ENCODE measurements at places on chromosomes 13 and 19.
A peak's percentile ranks its signal among the peaks of the same experiment; 100 is the strongest.

DNA sequence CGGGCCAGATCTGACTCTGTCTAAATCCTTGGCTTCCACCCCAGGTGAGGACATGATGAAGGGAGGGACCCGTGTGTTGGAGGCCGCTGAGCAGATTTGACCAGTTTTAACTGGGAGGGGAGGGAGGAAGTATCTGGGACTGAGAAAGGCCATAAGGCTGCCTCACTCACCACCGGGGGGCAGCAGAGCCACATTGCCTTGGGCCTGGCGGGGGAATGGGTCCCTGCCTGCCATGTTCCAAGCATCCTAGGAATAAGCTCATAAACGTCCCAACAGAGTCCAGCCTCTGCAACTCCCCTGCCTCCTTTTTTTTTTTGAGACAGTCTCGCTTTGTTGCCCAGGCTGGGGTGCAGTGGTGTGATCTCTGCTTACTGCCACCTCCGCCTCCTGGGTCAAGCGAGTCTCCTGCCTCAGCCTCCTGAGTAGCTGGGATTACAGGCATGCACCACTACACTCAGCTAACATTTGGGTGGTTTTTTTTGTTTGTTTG is 15.5 kb downstream of the MAST3 start:
- peak; percentile 97 for DNase-seq

- no peak for DNase-seq
These were observed 46.9 kb downstream of the KLF2 start for GRCh38 chr19:16371540-16371986.

DNA sequence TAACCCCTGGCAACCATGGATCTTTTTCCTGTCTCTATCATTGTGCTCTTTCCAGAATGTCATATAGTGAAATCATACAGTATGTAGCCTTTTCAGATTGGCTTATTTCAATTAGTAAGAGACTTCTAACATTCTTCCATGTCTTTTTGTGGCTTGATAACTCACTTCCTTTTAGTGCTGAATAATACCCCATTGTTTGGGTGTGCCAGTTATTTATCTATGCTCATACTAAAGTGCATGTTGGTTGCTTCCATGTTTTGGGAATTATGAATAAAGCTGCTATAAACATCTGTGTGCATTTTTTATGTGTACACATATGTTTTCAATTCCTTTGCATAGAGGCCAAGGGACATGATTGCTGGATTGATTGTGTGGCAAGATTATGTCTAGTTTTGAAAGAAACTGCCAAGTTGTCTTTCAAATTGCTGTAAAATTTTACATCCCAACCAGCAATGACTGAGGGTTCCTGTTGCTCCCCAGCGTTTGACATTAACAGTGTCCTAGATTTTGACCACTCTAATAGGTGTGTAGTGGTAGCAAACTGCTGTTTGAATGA is 358.9 kb downstream of the ITGBL1 start:
- DNase-seq = no peak

DNA sequence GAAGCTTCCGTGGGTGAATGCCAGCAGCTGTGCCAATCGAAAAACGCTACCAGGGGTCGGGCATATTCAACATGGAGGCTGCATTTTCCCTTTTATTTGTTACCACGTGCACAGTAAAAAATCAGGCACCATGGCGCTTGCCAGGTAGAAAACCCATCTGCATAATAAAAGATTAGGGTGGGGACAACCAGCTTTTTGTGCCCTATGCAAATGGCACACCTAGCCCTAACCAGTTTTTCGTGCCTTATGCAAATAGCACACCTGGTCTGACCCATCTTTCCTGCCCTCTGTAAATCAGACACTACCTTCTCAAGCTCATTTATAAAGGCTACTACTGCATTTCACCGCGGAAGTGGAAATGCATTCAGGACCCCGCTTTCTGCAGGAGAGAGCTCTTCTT is 62.1 kb upstream of the FREM2 start:
- peak; percentile 57 for DNase-seq

DNA sequence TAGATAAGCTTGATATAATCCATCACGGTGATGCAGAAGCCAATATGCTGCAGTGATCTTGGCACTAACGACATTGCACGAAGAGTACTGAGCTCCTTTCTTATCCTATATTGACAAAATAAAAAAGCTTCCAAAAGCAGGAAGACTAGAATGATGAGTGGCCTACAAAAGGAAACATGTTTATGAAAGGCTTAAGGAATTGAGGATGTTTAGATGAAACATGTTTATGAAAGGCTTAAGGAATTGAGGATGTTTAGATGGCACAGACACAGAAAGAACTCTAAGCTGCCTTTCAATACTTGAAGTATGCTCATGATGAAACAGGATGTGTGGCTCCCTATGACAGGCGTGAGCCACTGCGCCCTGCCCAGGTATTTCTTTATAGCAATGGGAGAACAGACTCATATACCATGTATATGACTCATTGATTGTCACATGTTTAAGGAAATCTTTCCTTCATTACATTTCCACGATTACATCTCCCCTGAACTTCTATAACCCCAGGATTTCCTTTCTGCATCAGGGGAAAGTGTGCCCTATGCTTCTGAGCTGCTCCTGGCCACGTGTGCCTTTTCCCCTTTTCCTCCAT is 690.8 kb upstream of the ARGLU1 start:
- DNase-seq = no peak

DNA sequence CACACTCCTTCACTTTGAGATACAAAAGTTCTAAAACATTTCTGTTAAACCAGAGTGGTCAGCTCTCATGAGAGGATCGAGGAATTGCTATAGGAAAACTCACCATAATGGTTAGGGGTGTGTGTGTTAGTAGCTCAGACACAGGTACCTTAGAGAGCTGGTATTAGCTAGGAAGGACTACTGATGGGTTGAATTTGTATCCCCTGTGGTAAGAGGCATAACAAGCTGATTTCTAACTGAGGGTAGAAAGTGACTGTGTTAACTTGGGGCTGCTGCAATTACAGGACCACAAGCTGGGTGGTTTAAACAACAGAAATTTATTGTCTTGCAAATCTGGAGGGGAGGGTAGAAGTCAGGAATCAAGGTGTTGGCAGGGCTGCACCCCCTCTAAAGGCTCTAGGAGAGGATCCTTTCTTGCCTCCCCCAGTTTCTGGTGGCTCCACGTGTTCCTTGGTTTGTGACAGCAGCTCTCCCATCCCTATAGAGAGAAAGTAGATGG is 17.4 kb downstream of the LEUTX start:
- peak; percentile 61 for DNase-seq

DNA sequence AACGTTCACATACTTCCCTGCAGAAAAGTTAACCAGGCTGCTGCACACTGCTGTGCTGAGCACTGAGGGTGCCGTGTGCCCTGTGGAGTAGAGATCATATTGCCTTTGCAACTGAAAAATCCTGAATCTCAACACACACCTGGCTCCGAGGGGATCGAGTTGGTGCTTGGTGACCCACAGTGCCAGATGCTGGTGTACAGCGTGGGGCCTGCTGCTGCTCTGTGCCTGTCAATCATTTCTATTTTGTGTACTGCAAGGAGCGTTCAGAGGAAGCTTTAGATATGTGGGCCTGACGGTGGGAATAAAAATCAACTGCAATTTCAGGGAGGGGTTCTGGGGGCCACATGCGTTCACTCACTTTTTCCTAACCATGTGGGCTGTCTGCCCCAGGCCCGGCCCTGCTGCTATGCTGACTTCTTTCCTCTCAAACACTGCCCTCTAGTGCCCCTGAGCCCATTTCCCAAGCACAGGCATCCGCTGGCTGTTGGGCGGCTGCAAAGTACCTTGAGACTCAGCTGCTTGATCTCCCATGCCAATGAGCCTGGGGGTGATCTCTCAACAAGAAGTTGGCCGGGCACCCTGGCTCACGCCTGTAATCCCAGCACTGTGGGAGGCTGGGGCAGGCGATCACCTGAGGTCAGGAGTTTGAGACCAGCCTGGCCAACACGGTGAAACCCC is 9.7 kb upstream of the LENG8 start:
- DNase-seq = peak; percentile 92

DNA sequence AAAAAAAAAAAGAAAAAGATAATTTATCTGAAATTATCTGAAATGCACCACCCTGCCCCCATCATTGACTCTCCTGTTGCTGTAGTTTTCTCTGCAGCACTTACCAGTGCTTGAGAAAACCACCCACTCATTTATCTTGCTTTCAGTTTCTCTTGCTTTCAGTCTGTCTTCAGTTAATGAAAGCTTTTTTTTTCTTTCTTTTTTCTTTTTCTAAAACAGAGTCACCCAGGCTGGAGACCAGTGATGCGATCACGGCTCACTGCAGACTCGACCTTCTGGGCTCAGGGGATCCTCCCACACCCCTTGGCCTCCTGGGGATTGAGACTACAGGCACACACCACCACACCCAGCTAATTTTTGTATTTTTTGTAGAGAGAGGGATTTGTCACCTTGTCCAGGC is 4.3 kb upstream of the ACP5 start:
- DNase-seq = no peak

GRCh38 chr19:14943601-14944000 is 2.3 kb downstream of the OR7C2 start:
- DNase-seq = no peak

DNA sequence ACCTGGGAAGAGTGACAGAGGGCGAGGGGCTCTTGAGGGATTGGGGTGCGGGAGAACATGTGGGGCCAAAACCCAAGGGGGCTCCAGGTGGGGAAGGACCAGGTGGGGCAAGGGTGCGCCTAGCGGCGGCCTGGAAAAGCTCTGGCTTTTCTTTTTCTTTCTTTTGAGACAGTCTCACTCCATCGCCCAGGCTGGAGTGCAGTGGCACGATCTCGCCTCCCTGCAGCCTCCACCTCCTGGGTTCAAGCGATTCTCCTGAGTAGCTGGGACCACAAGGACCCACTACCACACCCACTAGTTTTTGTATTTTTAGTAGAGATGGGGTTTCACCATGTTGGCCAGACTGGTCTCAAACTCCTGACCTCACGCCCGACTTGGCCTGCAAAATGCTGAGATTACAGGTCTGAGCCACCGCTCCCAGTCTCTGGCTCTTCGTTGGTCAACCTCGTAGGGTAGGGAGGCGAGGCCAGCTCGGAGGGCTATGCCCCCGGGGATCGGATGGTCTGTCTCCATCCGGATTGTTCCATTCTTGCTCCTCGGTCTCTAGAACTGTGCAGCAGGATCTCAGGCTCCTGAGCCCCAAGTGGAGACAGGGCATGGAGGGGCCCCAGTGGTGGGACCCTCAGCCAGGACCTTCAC is 3.7 kb downstream of the GADD45B start:
- no peak for DNase-seq

DNA sequence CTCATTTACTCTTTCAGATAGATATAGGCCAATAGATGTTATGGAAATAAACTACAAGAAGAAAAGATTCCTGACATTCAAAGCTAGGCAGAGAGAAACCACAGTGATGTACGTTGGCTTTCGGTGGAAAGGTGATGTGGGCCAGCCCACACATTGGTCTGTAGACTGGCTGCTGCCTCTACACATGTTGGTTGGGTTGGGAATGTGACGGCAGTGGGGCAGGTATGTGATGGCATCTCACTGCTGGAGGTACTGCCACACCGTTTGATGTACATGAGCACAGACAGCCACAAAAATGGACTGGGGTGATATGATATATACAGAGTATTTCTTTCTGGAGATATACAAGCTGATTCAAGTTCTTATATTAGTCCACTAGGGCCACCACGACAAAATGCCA is 69.4 kb downstream of the C13orf42 start:
- peak; percentile 6 for DNase-seq

GRCh38 chr19:41330946-41331678 is 21.1 kb downstream of the CCDC97 start:
- peak; percentile 58 for DNase-seq

DNA sequence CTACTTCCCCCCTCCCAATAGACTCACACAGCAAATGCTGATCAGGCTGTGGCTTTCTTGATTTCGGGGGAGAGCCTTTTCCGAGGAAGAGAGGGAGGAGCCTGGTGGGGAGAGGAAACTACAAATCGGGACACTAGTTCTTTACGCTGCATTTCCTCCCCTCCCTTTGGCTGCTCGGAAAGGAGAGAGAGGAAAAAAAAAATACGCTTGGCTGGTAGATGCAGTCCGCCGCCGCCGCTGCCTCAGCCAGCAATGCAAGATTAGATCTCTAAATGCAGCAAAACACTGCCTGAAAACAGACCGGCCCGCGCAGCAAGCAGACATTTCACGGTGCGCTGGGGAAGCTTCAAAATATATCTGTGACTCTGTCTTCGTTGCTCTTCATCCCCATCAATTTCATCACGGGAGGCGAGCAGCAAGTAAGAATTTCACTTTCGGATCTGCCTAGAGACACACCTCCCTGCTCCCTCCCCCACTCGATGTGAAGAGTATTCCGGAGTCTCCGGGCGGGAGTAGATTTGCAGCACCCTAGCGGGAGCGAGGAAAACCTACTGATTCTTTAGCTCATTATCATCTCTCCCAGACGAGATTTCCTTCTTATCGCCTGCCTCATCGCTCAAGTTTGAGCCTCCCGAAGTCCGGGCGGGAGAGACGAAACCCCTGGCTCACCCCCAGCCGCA is at the start of gene PCDH17:
TSS of gene PCDH17 (plus strand) at position 149 of the 680 bp plus-strand sequence. CDS start 803 bp downstream, outside the sequence.
- DNase-seq = no peak

GRCh38 chr19:30135093-30135757 is 193.2 kb downstream of the URI1 start:
- no peak for DNase-seq

GRCh38 chr19:43499042-43499441 is 5.5 kb downstream of the PHLDB3 start:
- DNase-seq = no peak

DNA sequence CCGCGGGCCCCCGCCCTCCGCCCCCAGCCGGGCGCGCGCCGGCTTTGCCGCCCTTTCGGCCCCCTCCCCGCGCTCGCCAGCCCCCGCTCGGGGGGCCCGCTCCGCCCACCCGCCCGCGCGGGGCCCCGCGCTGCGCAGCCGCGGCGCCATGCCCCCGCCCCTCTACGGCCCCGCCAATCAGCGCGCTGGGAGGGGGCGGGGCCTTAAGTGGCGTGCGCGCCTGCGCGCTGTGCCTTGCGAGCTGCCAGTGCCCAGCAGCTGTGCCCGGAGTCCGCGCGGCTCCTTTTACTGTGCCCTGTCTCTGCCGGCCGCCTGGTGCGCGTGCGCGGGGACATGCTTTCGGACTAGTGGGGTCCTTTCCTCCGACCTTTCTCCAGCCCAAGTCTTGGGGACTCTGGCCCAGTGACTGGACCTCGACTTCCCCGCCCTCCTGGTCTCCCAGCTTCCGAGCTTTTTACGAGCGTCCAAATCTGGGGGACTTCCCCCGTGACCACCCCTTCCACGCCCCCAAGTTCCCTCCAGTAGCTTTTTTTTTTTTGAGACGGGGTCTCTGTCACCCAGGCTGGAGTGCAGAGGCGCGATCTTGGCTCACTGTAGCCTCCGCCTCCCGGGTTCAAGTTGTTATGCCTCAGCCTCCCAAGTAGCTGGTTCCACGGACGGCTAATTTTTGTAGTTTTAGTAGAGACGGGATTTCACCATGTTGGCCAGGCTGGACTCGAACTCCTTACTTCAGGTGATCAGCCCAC is at the start of gene MBD3:
TSS of gene MBD3 (minus strand) at position 111 of the 746 bp plus-strand sequence. CDS start 234 bp downstream, outside the sequence.
- peak; percentile 96 for DNase-seq

DNA sequence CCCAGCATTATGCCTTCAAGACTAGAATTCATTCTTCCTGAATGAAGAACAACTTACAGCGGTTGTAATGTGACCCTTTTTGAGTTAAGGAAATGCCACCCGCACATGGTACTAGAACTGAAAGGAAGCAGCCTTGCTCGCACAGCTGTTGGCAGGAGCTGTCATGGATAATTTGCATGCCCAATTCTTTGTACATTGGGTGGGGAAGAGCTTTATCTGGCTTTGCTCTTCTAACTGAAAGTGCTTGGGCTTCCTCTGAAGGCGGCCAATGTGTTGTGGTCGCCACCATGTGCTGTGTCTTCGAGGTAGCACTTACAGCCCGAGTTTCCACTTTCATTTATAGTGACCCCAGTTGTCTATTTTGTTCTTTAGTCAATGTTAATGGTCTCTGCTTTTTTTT is 3.4 kb downstream of the CCNE1 start:
- no peak for DNase-seq

GRCh38 chr19:2487842-2488241 is 11.9 kb downstream of the GADD45B start:
- DNase-seq = peak; percentile 65

All from endodermal cell (in vitro differentiated cells).